ENCODE measurements at places on chromosomes 13 and 19. TPM values are rescaled to one million over a fixed set of nuclear protein-coding genes. Genes with fewer than 3 reads are reported as not detected.

Gene ZNF443
- total RNA-seq, result 10.8 TPM

Gene VSTM2B
- not detected for total RNA-seq

DNA sequence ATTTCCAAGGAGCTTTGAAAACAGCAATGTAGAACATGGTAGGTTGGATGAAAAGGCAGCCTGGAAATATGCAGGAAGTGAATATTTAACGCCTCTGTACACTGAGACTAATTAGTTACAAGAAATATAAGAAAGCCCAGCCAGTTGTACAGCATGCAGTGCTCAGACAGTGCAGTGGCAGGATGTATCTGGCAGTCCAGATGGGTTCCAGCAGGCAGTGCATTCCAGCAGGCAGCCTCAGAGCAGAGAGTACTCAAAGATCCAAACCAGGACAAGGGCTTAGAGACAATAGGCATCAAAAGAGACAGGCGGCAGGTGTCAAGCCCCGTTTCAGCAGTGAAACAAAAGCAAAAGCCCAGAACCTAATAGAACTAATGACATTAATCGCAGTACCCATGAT is 2776.3 kb downstream of the PCDH9 start:
- peak; percentile 15 for DNase-seq
- H3K36me3 ChIP-seq, result no peaks in the 10 kb centered on the region
- H3K27me3 ChIP-seq, result no peaks in the 10 kb centered on the region
- no peak overlapping the region for H3K27ac ChIP-seq

GRCh38 chr13:100024023-100024422 is 42.4 kb downstream of the ZIC2 start:
- no peak for DNase-seq
- no peaks in the 10 kb centered on the region for H3K36me3 ChIP-seq
- no peaks in the 10 kb centered on the region for H3K27me3 ChIP-seq
- no peak overlapping the region for H3K27ac ChIP-seq
- no peak overlapping the region for H3K4me3 ChIP-seq

DNA sequence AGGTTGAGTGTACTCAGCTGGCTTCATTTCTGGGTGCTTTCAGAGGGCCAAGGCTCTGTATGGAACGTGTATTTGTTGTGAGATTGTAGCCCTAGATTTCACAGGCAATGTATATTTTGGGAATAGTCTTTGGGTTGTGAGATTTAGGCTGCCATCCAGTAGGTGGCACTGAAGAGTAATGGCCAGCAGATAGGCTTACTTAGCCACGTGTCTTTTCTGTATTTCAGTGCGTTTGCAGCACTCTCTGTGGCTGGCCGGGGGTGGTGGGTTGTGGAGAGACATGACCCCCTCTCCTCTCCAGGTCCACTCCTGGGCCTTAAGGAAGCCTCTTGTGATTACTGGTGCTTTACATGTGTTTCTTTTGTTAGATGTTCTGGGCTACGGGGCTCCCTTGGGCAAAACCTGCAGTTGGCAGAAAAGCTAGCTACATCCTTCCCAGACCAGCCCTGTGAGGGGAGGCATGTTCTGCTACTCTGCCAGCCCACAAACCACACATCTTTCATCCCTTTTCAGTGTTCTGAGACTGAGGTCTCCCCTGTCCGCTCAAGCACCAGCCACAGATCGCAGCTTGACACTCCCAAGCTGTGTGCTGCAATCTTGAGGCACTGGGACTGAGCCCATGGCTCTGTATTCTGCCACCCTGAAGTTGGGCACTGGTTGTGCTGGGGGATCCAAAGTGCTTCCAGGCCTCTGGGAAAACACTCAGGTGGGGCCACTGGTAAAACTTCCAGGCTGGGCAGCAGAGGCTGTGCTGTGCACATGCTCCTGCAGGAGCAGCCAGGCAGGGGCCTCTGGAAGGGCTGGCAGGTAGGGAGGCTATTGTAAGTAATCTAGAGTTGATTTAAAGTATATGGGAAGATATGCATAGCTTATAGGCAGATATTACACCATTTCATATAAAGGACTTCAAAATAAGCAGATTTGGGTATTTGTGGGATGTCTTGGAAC is 1096.8 kb upstream of the PCDH20 start:
- H3K36me3 ChIP-seq, result no peaks in the 10 kb centered on the region
- H3K27ac ChIP-seq, result no peak overlapping the region
- H3K4me1 ChIP-seq, result no peaks in the 10 kb centered on the region
- H3K4me3 ChIP-seq, result no peak overlapping the region

- no peak for DNase-seq
- no peaks in the 10 kb centered on the region for H3K27me3 ChIP-seq
- H3K4me3 ChIP-seq, result no peak overlapping the region
- H3K27ac ChIP-seq, result no peak overlapping the region
- H3K36me3 ChIP-seq, result no peaks in the 10 kb centered on the region
These were observed 285.1 kb downstream of the SPRY2 start for GRCh38 chr13:80055847-80056246.

DNA sequence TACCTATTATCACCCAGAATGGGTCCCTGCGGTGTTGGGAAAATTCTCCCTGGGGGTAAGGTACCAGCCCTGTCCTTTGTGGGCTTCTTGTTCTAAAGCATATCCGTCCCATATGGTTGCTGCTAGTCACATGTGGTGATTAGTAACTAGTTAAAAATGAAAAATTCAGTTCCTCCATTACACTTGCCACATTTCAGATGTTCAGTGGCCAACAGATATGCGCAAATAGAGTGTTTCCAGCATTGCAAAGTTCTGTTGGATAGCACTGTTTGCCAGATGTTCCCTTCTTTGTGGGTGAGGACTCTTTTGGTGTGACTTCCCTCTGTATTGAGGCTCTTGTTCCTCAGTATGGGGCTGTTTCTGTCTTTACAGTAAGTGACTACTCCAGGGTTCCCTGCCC is 3.8 kb downstream of the CNOT3 start:
- H3K27ac ChIP-seq, result no peak overlapping the region
- no peaks in the 10 kb centered on the region for H3K4me1 ChIP-seq
- H3K36me3 ChIP-seq, result peaks cover 46% of the 10 kb centered on the region
- no peaks in the 10 kb centered on the region for H3K27me3 ChIP-seq
- no peak for DNase-seq

DNA sequence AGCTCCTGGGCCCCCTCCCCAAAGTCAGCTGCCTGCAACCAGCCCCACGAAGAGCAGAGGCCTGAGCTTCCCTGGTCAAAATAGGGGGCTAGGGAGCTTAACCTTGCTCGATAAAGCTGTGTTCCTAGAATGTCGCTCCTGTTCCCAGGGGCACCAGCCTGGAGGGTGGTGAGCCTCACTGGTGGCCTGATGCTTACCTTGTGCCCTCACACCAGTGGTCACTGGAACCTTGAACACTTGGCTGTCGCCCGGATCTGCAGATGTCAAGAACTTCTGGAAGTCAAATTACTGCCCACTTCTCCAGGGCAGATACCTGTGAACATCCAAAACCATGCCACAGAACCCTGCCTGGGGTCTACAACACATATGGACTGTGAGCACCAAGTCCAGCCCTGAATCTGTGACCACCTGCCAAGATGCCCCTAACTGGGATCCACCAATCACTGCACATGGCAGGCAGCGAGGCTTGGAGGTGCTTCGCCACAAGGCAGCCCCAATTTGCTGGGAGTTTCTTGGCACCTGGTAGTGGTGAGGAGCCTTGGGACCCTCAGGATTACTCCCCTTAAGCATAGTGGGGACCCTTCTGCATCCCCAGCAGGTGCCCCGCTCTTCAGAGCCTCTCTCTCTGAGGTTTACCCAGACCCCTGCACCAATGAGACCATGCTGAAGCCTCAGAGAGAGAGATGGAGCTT is 4.7 kb upstream of the CEACAM5 start:
- H3K36me3 ChIP-seq, result no peaks in the 10 kb centered on the region
- H3K4me1 ChIP-seq, result no peaks in the 10 kb centered on the region
- no peak overlapping the region for H3K27ac ChIP-seq
- no peak for DNase-seq

DNA sequence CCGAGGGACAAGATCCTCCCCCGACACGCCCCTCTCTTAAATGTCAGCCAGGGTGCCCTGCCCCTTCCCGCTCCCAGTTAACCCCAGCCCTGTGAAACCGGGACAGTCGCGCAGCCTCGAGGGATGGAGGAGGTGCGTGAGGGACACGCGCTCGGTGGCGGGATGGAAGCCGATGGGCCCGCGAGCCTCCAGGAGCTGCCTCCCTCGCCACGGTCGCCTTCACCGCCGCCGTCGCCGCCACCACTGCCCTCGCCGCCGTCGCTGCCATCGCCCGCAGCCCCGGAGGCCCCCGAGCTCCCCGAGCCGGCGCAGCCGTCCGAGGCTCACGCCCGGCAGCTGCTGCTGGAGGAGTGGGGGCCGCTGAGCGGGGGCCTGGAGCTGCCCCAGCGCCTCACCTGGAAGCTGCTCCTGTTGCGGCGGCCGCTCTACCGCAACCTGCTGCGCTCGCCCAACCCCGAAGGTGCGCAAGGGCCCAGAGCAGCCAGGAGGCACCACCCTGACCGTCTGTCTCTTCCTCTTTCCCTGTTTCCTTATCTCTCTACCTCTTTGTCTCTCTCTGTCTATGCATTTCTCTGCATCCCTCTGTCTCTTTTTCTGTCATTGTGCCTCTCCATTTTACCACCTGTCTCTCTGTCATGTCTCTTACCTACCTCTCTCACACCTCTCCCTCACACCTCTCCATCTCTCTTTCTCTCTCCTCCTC is at the start of gene NCCRP1:
NCCRP1 (plus strand) TSS at position 105 of the 703 bp plus-strand sequence; CDS start at position 124, 19 bp downstream.
- H3K27me3 ChIP-seq, result no peaks in the 10 kb centered on the region
- H3K36me3 ChIP-seq, result no peaks in the 10 kb centered on the region
- peak; percentile 71 for DNase-seq

DNA sequence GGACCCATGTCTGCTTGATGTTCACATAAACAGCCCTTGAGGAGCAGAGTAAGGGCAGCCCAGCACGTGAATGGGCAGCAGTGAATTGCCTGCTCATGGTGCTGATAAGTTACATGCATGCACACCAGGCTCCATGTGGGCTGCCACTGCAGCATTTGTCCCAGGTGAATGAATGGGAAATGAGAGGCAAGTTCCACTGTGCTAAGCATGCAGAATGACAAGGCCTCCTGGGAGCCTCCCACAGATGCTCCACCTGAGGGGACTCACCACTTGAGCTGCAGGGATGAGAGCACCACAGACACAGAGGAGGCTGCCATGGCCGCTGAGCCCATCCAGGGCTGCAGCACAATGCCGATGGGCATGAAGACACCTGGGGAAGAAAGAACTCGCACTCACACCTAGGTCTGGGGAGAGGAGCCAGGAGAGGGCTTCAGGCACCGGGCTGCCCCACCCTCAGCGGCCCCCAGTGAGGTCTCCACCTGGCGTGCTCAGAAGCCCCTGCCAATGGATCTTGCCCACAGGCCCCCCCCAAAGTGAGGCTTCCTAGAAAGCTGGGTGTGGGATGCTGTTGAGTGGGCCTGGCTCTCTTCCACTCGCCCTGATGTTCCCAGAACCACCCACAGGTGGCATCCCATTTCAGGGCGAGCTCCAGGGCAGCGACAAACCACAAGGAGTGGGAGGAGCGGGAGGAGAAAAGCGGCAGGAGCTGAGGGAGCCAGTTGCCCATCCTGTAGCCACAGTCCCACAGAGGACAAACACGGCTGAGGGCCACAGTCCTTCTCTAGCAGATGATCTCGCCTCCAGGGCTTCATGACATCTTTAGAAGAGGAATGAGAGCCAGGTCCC is 73.8 kb downstream of the CCDC70 start:
- DNase-seq, result peak; percentile 31
- no peaks in the 10 kb centered on the region for H3K4me1 ChIP-seq
